ENCODE measurements at places on chromosomes 12 and 14.

DNA sequence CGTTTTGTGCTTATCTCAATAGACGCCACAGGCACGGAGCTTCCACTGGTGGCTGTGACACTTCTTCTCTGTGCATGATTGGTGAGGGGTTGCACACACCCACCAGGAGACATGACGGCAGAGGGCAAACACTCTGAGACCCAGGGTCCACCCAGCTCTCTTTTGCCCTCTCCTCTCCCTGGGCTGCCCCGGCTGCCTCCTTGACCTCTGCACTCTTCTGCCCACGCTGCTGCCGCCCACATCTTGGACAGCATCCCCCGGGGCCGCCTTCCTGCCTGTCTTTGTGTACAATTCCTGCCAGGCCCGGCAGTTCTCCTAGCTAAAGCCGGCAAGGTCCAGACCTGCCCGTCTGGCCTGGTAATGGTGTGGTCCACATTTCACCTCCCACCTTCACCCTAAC is 44.7 kb downstream of the DPF3 start:
- DNase-seq, result no peak

DNA sequence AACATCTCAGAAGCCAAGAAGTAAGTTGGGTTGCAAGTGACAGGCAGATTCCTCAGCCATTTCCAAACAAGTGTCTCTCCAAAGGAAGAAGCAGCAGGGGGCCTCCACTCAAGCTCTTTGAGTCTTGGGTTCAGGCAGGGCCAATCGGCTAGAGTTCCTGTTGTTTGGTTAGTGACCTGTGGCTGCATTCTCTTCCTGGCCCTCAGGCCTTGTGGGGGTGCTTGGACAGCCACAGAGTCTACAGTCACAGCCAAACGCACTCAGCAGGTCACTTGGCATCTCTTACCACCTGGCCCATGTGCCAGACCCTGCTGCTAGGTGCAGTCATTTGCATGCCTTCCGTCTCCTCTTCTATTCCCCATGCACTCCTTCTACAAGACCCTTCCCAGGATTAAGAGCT is 353.9 kb downstream of the GRIN2B start:
- peak; percentile 2 for DNase-seq

DNA sequence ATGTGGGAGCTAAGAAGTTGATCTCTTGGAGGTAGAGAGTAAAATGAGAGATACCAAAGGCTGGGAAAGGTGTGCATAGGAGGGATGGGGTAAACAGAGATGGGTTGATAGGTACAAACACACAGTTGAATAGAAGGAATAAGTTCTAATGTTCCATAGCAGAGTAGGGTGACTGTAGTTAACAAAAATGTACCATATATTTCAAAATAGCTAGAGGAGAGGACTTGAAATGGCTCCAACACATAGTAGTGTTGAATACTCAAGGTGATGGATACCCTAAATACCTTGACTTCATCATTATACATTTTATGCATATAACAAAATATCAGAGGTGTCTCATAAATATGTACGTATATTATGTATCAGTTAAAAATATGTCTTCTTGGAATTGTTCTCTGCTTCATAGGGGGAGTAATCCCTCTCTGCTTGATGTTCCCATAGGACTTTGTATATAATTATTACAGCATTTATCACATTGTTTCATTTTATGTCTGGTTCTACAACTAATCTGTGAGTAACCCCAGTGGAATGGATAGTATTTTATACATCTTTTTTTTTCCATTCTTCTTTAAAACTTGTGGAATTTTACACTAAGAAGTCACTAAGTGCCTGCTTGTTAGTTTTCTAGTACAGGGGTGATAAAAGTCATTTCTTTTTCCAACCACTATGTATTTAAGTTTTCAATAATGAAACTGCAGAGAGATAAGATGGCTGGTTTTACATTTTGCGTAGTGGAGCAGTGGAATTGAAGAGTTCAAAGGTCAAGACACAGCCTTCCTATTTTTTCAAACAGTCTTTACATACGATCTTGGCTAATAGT is 1940.0 kb upstream of the SEL1L start:
- no peak for DNase-seq

GRCh38 chr12:80714846-80715245 is 1.9 kb upstream of the MYF5 start:
- no peak for DNase-seq

DNA sequence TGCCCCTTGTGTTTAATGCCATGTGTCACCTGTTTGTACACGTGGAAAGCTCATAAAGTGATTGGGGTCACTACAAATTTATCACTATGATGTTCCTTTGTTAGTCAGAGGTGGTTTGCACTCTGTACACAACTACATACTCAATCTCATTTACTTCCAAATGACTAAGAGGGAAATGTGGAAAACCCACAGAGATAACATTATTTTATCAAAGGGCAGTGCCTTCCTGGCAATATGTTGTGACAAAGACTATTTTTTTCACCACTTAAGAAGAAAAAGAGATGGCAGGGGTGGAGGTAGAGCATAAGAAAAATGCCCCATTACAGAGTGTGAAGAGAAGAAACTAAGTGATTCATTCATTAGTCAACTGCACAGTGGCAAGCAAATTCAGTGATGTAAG is 1064.1 kb upstream of the FLRT2 start:
- peak; percentile 42 for DNase-seq

GRCh38 chr12:122974892-122975789 is at the start of gene OGFOD2:
Gene OGFOD2 (plus strand): TSS chr12:122975244. CDS start chr12:122975252, 8 bp downstream.
- peak; percentile 92 for DNase-seq

- no peak for DNase-seq
These were observed 15.4 kb upstream of the SELPLG start for GRCh38 chr12:108649126-108649525.

GRCh38 chr14:105069871-105070759 is 4.9 kb upstream of the GPR132 start:
- peak; percentile 70 for DNase-seq

GRCh38 chr14:98160901-98161300 is 1111.1 kb downstream of the BCL11B start:
- no peak for DNase-seq

DNA sequence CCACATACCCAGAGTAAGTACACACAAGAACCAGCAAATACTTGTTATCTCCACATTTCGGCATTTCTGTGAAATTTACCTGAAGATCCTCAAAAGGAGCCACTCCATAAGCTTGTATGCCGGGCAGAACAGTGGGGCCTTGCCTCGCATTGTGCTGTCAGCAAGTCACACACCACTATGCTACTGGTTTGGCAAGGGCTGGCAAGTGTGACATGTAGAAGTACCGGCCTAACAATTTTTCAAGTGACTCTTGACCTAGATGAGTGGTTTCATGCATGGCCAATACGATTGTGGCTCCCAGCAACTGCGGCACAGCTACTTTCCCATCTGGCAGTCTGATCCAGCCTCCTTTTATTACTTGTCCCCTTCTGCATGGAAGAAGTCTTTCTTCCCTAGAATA is 69.8 kb downstream of the GAS2L3 start:
- DNase-seq, result no peak

DNA sequence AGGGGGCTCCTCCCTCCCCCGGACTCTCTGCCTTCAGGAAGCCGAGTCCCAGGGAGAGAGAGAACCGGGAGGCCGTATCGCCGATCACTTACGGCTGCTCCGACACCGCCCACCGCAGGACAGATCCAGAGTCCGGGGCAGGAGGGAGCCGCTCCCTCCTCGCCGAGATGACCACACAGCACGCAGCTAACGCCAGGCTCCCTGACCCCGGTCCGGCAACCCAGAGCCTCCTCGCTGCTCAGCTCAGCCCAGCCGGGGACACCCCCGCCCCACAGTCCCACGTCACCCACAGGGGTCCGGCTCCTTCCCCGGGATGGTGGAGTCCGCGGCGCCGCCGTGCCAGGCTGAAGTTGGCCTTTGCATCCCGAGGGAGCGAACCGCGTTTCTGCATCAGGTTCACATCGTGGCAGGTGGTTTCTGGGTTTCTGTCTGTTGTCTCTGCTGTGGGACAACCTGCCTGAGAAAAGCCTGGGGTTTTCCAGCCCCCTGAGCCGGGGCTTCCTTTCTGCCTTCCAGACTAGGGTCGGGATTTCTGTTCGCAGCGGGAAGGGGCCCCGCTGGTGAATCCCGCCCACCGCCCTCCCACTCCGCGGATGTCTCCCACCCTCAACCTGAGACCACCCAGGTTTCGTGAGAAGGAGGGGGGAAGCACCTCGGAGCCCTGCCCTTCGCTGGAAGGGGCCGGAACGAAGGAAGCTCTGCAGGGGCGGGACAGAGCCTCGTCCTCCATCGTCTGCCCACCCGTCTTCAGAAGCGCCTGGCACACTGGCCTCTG is 61.2 kb downstream of the NOC4L start:
- DNase-seq, result no peak

- peak; percentile 23 for DNase-seq
These were observed 102.6 kb downstream of the OSBPL8 start for GRCh38 chr12:76457010-76457409.

DNA sequence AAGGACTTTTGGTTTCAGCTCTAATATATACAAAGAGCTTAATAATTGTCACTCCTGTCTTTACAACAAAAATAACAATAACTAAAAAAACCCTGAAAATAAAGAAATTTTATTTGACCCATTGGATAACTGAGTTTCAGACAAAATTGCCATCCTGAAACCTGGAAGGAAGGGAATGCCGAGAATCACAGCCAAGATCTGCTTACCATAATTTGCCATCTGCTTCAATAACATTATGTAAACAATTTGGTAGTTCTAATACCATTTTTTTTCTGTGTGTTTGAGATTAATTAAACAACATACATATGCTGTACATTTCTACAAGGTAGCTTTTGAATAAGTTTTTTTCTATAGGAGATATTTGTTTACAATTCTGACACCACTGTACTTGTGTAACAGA is 596.3 kb upstream of the MGAT4C start:
- DNase-seq, result no peak

DNA sequence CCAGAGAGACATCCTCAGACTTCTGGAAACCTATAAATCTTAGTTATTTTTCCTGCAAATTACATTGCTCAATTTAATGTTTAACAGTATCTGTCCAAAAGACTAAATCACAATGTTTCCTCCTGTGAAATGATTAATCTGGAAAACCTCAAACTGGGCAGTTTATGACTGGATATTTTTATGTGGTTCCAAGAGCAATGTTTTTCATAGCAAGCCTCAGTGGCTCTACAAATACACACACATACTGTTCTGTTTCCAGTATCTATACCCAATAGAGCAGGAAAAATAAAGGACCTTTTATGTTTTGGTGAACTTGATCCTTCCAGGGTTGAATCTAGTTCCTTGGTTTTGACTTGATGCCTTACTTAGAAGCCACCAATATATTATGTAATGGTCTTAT is 9.2 kb downstream of the NID2 start:
- DNase-seq, result peak; percentile 75

DNA sequence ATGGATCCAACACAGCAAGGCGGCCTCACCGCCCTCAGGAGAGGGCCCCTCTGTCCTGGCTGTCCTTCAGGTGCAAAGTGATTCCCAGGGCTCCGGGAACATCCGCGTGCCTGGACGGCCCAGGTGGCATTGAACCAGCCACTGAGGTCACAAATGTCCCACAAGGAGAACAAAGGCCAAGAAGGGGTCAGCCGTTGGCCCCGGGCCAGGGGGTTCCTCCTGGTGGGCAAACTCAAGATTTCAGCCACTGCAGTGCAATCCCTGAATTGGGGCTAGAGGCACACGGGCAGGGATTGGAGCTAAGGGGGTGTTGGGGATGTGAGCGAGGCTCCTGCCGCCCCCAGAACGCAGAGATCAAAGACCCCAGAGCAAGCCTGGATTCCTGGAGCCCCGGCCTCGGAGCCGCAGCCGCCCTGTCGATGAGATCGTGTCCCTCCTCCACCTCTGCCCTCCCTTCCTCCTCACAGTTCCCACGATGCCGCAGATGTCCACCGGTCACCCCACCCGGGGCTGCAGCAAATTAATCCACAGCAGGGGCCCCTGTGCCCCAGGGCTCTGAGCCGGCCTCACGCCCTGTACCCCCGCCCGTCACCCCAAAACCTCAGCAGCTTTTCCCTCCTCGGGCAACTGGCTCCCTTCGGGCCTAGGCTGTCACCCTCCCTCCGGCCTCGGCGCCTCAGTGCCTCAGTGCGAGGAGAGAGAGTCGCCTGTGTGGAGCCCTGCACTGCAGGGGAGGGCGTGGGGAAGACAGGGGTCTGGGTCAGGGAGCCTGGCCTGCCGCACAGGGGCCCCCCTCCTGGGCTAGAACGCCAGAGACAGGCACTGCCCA is 56.7 kb upstream of the GALNT9 start:
- no peak for DNase-seq

GRCh38 chr12:99769396-99769980 is 121.9 kb downstream of the GARIN6 start:
- no peak for DNase-seq

DNA sequence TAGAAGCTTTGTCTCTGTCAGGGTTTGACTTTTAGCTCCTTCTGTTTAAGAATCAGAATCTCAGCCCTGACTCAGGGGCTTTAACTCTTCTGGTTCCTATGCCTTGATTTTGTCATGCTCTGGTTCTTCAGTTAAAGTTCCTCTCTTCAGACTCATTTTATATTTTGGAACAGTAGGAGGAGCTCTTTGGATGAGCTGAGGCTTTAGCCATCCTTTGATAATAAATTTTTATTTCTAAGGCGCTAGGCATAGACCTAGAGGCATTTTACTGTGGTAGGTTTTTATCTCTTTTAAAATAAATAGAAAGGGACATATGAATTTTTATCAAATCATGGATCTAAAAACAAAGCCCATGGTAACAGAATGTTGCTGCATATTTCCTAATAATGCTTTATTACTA is 51.7 kb downstream of the ATP23 start:
- no peak for DNase-seq

- DNase-seq, result no peak
These were observed 9.9 kb downstream of the DIP2B start for GRCh38 chr12:50514526-50515276.

GRCh38 chr12:64550755-64551154 is 59.5 kb upstream of the RASSF3 start:
- no peak for DNase-seq

GRCh38 chr14:95146079-95146771 is 11.1 kb downstream of the DICER1 start:
- peak; percentile 53 for DNase-seq

DNA sequence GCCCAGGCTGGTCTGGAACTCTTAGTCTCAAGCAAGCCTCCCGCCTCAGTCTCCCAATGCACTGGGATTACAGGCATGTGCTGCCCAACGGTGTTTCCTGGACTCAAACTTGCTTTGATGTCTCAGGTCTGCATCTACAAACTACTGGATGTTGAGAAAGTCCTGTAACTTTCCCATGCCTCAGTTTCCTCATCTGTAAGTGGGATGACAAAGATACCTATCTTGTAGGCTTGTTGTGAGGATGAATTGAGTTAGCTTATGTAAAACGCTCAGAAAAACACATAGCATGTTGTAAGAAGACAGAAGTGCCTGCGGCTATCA is 63.6 kb upstream of the NUDT4 start:
- DNase-seq, result no peak
